IMR-90 (cell line): ENCODE measurements at places on chromosomes 4 and X. TPM values are rescaled to one million over a fixed set of nuclear protein-coding genes. Genes with fewer than 3 reads are reported as not detected.

DNA sequence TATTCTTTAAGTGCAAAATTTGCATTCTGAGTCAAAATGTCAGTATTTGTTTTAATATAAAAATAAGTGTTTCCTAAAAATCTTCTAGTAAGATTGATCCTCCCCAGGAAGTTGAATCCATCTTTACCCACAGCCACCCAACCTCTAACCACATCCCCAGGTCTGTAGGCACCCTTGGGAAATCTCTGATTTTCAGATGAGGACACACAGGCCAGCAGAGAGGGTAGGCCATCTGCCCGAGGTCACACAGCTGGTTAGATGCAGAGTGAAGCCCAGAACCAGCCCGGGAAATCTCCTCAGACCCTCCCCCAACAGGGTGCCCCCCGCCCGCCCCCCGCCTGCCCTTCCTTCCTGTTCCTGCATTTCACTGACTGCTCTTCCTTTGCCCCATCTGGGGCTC, 277.5 kb downstream of the FBXW7 start:
- no peak for DNase-seq

Gene SLC26A1
- total RNA-seq = not detected in 2 replicates

Gene CT47B1
- not detected in 2 replicates for total RNA-seq

DNA sequence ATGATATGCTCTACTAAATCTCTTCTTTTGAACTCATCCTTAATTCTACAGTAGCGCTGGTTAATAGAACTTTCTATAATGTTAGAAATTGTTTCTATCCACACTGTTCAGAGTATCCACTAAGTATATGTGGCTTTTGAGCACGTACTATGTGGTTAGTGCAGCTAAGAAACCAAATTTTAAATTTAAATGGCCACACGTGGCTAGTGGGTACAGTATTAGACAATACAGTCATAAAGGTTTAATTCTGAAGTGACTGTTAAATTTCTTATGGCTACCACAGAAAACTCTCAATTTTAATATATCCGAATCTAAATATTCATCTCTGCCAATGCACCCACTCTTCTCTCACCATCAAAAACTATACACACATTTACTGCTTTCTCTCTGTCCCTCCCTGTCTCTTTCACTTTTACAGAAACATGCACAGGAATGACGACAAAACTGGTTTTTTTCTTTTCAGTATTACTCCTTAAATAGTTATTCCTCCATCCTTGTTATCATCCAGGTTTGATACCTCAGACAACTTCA, 583.9 kb downstream of the KCTD8 start:
- DNase-seq = no peak

Gene SPIN2A
- 0.18 and 0.28 TPM in 2 replicates for total RNA-seq

Gene DCAF12L1
- not detected in 2 replicates for total RNA-seq

GRCh38 chr4:145012841-145013240, 85.2 kb downstream of the ANAPC10 start:
- DNase-seq = peak; percentile 71

- DNase-seq = no peak
These were observed 177.7 kb downstream of the RBM46 start for GRCh38 chr4:154958621-154959358.

Gene CXCL3
- total RNA-seq = 0.18 TPM in 1 of 2 replicates, not detected in the other

Gene LGI2
- total RNA-seq = not detected in 2 replicates
